ENCODE measurements at places on chromosomes 7 and 10.
A peak's percentile ranks its signal among the peaks of the same experiment; 100 is the strongest.

GRCh38 chr10:95728526-95728925 is 27.4 kb upstream of the ENTPD1 start:
- no peak for DNase-seq

DNA sequence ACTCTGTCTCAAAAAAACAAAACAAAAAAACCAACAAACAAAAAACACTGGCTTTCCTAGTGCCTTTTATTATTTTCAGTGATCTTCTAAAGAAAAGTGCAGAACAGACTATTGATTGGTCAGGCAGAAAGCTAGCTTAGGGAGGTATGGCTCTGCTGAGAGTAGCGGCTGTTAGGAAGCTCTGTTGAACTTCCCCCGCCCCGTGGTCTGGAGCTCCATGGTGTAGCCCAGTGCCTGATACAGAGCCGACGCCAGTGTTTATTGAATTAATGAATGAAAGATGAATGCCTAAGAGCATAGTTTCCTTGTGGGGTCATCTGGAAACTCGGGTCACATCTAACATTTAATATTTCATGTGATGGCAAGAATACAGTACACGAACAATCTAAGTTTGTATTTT is 90.5 kb upstream of the ARMC3 start:
- no peak for DNase-seq

GRCh38 chr7:48245751-48246472 is 74.7 kb downstream of the ABCA13 start:
- no peak for DNase-seq

- no peak for DNase-seq
Observed at GRCh38 chr7:33061282-33061937, 1.2 kb downstream of the NT5C3A start.

GRCh38 chr7:134435161-134435920 is 23.6 kb downstream of the AKR1B1 start:
- DNase-seq, result no peak

DNA sequence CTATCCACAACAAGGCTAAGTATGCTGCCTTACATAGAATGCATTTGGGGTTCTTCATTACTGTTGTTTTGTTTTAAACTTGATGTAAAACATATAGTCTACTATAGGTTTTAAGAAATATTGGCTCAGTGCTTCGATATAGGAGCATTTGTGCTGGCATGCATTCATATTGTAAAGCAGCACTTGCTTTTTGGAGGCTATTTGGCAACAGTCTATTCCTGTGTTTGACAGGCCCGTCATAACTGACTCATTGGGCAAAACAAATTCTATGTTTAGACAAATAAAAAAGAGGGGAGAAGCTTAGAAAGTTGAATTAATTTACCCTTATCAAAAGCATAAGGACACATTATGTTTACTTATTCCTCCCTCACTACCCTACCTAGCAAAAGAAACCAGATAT is 38.4 kb upstream of the PLXDC2 start:
- no peak for DNase-seq

DNA sequence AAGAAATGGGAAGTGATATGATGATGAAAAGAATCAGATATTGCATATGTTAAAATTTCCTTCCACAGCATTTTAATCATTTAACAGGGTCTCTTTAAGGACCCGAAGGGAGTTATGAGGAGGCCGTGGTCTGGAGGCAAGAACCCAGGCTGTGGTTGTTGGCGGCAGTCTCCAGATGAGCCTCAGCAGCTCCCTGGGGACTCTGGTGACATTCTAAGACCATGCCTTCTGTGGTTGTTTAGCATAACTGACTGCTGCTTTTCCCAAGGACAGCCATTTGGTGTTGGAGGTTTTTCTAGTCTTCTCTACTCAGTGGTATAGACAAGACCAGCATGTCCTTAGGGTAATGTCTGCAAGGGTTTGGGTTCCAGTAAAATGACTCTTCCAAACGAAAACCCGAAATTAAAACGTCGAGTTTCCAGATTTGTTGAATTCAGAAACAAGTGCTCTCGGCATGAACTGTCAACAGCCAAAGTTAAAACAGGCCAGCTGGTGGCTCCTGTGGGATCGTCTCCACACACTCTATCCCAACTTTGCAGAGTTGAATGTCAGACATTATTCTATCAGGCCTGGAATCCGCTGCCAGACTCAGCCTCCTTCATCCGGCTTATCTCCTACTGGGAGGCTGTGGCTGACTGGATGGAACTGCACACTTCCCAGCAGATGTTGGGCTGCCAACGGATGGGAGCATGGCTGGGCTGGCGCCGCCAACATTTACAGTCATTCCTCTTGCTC is 183.1 kb downstream of the TAX1BP1 start:
- DNase-seq, result peak; percentile 43

- DNase-seq, result no peak
Observed at GRCh38 chr7:17056491-17057142, 174.8 kb upstream of the AGR3 start.

DNA sequence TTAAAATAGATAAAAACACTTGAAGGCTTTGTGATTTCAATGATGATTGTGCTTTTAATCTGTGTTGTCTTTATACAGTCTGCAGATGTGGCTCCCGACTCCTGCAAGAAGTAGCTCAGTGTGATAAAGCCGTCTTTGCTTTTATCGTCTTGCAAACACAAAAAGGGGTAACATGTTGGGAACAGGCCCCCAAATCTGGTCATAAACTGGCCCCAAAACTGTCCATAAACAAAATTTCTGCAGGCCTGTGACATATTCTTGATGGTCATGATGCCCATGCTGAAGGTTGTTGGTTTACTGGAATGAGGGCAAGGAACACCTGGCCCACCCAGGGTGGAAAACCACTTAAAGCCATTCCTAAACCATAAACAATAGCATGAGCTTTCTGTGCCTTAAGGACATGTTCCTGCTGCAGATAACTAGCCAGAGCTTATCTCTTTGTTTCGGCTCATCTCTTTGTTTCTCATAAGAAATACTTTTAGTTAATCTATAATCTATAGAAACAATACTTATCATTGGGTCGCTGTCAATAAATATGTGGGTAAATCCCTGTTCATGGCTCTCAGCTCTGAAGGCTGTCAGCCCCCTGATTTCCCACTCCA is 14.8 kb upstream of the ZNF485 start:
- no peak for DNase-seq

- DNase-seq, result no peak
Observed at GRCh38 chr7:87935384-87935706, 1.3 kb downstream of the ADAM22 start.

DNA sequence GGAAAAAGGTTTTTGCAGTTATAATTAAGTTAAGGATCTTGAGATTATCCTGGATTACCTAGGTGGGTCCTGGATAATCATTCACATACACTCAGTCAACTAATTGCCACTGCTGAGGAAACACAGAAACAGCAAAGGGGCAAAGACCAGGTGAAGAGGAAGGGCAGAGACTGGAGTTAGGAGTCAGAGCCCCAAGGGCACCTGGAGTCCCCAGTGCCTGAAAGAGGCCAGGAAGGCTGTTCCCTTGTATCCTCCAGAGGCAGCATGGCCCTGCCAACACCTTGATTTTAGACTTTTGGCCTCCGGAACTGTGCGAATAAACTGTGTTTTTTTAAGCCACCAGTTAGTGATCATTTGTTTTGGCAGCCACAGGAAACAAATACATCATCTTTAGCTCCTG is 24.6 kb downstream of the PRR15 start:
- DNase-seq, result no peak

- no peak for DNase-seq
Observed at GRCh38 chr10:87654212-87654611, 5.5 kb upstream of the PAPSS2 start.

DNA sequence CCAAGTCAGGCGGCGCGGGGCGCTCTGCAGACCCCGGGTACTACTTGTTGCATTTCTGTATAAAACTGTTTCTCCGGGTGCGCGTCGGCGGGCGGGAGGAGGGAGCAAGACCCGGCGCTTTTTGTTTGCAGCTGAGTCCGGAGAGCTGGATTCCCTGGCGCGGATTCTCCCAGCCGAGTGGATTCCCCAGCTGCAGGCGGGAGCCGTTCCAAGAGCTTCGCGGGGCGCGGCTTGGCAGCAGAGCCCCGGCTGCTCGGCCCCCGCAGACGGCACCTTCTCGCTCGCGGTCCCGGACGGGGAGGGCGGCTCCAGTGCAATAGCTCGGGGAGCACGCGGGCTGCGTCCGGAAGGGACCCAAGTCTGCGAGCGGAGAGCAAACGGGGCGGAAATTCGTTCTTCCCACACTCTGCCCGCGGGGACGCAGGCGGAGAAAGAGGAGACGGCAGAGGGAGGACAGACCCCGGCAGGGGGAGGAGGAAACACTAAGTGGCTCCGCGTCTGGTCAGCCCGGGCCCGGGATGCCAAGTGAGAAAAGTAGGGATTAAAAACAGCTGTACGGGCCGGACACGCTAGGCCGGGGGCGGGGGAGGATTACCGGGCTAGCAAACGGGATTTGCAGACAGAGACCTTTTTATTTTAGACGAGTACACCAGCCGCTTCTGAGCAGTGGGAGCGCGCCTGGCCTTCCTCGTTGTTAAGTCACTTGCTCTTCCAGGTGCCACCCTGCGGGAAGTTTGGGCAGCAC is at the start of gene TRIL:
TSS of gene TRIL (minus strand) at position 96 of the 745 bp plus-strand sequence. CDS start 284 bp downstream, outside the sequence.
- DNase-seq, result peak; percentile 10

- no peak for DNase-seq
Observed at GRCh38 chr10:60846173-60846572, 67.9 kb downstream of the CDK1 start.

- DNase-seq, result peak; percentile 3
Observed at GRCh38 chr10:30413996-30414576, 19.9 kb upstream of the MAP3K8 start.

- no peak for DNase-seq
Observed at GRCh38 chr10:113131613-113132261, 181.7 kb downstream of the TCF7L2 start.

DNA sequence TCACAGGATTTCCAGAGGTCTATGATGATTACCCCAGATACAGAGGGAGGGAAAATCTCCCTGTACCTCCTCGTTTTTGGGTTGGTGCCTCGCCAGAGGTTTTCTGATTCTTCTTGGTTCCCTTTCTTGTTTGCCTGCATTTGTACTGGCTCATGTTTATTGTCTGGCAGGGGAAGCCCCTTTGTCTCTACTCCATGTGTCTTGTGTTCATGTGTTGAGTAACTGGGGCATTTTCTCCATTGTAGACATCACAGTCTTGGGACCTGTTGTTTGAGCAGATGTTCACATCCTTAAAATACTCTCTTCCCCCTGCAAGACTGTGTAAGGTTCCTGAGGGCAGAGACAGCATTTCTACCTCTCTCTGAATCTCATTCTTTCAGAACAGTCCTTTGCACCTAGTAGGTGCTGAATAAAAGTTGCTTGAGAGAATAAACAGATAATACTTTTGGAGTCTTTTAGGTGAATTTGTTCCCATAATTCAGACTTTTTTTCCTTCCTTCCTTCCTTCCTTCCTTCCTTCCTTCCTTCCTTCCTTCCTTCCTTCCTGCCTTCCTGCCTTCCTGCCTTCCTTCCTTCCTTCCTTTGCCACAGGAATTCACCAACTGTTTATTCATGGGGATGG is 25.1 kb downstream of the CDK14 start:
- no peak for DNase-seq

DNA sequence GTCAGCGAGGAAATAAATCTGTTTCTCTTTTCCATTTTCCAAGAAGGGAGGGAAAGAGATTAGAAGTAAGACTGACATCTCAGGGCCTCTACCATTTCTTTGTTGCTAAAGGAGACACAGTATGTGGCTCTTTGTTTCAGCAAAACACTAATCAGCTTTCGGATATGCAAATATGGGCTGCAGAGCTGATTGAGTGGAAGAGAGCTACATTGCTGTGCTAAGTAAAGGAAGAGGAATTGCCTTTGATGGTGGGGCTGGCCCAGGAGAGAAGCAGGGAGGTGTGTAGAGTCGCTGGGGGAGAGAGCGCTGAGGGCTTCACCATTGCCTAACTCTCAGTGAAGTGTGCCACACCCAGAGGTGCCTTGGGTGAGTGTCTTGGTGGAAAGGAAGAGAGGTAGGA is 284.8 kb downstream of the SDK1 start:
- DNase-seq, result no peak

DNA sequence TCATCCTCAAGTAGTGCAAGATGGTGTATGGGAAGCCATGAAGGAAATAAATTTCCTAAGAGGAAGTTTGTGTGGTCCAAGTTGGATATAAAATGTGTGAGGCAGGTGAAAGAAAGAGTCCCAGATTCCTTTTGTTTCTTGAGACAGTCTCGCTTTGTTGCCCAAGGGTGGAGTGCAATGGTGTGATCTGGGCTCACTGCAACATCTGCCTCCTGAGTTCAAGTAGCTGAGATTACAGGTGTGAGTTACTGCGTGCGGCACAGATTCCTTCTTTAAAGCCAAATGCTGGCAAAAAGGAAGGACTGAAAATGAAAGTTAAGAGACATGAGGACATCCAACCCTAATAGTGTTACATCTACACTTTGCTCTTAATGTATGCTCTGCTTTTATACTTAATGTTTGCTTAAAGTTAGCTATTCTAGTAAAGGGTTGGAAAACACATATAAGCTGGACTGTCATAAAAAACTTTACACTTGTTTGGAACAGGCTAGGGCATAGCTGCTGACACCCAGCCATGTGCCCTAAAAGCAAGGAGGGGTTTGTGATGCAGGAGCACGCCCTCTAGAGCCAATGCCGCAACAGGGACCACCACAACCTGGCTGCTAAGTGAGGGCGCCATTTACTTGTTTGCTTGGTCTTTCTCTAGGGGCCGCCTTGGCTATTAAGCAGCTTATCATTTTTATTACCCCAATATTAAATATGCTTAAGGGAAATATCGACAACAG is 34.5 kb downstream of the CLEC2L start:
- no peak for DNase-seq
